Nephron progenitor cell (in vitro differentiated cells): ENCODE measurements at places on chromosomes 6 and 20.

GRCh38 chr6:3899970-3900439 is 50.8 kb downstream of the FAM50B start:
- DNase-seq: no peak

GRCh38 chr20:49768204-49769047 is 44.2 kb upstream of the SLC9A8 start:
- DNase-seq: no peak

DNA sequence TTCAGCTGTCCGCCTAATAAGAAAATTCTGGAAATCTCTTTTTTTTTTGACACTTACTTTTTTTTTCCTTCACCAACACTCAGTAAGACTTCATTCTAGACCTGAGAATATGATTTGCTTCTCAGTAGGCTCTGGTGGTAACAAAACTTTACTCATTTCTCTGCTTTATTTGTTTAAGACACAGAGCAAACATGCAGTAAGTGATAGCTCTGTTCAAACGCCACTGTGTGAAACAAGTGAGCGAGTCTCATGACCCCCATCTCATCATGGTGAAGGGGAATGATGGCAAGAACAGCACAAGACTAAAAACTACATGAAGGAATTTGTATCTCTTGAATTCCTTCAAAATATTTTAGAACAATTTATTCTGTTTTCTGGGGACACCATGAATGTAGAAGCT is 541.6 kb upstream of the POU3F2 start:
- DNase-seq: no peak

- no peak for DNase-seq
Observed at GRCh38 chr6:146914489-146915483, 289.4 kb upstream of the STXBP5 start.

GRCh38 chr20:62120990-62121775 is 1.1 kb upstream of the LSM14B start:
- no peak for DNase-seq

- DNase-seq: no peak
Observed at GRCh38 chr20:310645-311044, 13.3 kb downstream of the ZCCHC3 start.

- DNase-seq: no peak
Observed at GRCh38 chr6:155064303-155064702, 69.2 kb downstream of the TIAM2 start.

- no peak for DNase-seq
Observed at GRCh38 chr6:165186441-165187205, 122.8 kb downstream of the C6orf118 start.

DNA sequence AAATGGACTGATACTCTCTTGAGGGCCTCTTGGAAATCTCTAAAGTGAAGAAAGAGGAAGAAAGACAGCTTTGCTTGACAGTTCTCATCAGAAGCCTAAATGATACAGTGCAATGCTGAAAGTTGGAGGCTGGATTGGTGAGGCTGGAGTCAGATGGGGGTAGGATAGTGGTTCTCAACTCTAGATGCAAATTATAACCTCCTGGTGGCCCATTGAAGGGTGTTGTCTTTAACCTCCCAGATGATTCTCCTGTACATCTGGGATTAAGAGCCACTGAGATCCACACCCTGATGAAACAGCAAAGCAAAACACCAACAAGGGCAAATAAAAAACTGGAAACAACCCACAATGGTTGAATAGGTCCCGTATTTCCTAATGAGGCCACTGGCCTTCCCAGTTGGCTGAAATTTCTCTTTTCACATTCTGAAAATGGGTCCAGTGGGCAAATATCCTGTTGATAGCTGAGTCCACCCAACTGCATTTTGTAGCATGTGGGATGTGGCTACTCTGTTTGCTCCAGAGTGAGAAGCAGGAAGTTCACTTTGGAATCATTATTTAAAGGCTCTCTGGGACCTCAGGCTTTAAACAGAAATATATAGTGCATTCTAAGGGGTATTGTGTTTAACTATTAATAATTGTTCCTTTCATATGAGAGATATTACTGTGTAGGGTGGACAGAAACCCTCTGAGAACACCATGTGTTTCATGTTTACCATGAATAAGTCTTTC is 208.1 kb downstream of the SOX4 start:
- DNase-seq: no peak

DNA sequence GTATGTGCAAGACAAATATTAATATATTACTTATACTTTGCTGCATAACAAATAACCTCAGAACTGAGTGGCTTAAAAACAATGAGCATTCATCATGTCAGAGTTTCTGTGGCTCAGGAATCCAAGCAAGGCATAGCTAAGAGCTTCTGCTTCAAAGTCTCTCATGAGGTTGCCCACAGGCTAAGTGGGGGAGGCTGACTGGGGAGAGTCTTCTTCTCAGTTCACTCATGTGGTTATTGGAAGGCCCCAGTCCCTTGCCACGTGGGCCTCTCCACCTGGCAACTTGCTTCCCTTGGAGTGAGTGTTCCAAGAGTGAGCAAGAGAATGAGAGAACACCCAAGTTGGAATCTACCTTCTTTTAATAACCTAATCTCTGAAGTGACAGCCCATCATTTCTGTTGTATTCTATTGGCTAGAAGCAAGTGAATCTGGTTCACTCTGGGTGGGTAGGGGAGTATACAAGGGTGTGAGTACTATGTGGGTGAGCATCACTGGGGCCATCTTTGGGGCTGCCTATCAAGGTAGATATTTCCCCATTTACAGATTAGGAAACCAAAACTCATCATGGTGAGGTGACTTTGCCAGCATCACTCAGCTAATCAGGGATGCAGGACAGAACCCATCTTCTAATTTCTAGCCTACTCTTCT is 36.0 kb downstream of the DNAH8 start:
- DNase-seq: no peak

DNA sequence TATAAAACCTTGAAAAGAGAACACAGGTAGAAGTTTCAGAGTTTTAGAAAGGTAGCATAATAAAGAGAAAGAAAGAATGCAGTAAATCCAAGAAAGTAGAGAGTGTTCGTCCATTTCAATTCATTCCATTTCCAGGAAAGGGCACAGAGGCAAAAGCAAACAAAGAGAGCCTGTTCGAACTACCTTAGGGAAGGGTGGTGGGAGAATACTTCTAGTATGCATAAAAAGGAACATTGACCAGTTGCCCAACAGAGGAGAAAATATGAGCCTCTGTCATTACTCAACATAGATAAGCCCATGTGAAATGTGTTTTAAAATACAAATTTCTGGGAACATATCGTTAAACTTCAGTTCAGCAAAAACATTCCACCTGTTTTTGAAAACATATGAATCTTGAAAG is 60.6 kb downstream of the CYP39A1 start:
- no peak for DNase-seq

DNA sequence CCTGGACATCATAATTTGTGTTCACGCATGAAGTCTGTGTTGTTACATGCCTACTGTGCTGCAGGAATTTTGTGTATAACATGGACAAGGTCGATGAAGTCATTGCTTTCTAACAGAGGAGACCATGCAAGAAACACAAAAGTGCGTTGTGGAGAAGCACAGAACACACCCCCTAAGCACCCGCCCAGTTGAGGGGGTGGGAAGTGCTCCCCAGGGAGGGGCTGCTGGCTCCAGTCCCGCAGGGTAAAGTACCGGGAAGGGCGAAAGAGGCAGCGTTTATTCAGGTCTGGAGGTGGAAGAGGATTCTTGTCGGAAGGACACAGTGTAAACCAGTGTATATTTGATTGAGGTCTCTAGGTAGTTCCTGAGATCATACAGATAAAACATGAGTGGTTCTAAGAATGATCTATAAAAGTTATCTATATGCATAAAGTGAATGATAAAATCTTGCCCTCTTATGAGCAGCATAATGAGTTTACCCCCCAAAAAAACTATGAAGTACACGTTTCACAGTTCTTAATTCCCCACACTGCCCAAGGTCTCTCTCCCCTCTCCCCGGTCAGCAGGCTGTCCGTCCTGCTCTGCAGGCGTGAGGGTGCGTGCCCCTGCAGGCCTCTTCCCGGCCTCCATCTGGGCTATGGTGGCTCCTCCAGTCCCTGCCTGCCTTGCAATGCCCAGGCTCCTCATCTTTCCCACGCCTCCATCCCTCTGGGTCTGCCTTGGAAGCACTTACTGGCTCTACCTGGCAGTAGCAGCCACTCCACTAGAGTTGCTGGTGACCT is 159.7 kb downstream of the THBS2 start:
- DNase-seq: no peak

- DNase-seq: no peak
Observed at GRCh38 chr20:61728786-61729770, 336.6 kb downstream of the TAF4 start.
